NCI-H2081 (cell line): ENCODE measurements at places on chromosomes 6 and 20.

DNA sequence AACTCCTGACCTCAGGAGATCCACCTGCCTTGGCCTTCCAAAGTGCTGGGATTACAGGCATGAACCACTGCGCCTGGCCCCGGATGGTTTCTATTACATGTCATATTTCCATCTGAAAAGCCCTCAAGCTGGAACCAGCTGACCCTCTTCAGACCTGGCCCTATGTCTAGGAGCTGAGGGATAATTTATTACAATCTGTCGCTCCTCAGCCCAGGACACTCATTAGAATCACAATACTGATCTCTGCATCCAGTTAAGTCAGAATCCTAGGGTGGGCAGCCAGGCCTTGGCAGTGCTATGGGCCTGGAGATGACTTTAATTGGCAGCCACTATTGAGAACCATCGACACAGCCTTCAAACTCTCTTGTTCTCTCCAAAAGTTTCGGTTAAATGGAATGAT, 162.6 kb upstream of the SNX9 start:
- DNase-seq = no peak

DNA sequence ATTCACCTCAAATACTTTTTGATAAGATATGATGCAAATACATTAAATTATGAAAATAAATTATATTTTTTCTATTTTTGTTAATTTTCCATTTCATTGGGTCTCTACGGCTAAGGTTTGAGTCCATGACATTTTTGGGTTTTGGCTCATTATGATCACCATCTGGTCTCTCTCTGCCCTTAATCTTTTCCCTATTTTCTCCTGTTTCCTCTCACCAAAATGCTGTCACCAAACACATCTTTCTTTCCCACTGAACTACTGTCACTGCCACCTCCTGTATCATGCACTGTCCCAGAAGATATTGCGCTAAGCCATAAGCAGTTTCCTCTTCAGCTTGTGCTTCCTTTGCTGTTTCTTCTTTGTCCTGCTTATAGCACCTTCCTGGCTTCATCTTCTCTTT, 42.0 kb upstream of the OGFRL1 start:
- no peak for DNase-seq

DNA sequence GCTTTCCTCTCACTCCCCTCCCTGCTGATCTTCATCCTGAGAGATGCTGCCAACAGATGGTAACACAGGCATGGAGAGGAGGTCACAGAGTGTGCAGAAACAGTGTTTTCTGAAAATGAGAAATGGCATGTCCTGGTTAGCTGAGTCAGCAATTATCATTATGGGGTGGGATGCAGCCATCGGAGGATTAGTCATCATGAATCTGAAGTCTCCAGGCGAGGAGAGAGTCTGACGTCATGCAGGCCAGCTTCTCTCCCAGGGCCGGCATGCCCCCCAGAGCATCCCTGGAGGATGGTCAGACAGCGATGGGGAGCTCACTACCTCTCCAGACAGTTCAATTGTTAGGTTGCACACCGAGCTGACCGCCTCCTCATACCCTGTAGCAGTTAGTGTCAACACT, 4.7 kb upstream of the GTSF1L start:
- no peak for DNase-seq

- no peak for DNase-seq
Observed at GRCh38 chr20:17761604-17762003, 61.8 kb downstream of the BANF2 start.

GRCh38 chr6:27838945-27839625, 73.1 kb downstream of the OR2B2 start:
- DNase-seq = peak; percentile 57

- DNase-seq = no peak
Observed at GRCh38 chr6:147738099-147738498, 229.6 kb downstream of the SAMD5 start.

GRCh38 chr20:32995802-32996201, 8.4 kb downstream of the SUN5 start:
- no peak for DNase-seq

- DNase-seq = no peak
Observed at GRCh38 chr6:149544646-149545257, 1.1 kb downstream of the PPIL4 start.

DNA sequence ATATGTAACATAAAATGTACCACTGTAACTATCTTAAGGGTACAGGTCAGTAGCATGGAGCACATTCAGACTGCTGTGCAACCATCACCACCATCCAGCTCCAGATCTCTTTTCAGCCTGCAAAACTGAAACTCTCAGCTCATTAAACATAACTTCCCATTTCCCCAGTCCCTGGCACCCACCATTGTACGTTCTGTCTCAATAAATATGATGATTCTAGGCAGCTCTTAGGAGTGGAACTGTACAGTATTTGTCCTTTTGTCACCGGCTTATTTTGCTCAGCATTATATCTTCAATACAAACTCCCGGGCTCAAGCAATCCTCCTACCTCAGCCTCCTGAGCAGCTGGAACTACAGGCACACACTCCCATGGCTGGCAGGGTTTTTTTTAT, 1.5 kb downstream of the ZC3H12D start:
- no peak for DNase-seq

GRCh38 chr20:51930775-51931174, 128.5 kb upstream of the SALL4 start:
- DNase-seq = no peak

DNA sequence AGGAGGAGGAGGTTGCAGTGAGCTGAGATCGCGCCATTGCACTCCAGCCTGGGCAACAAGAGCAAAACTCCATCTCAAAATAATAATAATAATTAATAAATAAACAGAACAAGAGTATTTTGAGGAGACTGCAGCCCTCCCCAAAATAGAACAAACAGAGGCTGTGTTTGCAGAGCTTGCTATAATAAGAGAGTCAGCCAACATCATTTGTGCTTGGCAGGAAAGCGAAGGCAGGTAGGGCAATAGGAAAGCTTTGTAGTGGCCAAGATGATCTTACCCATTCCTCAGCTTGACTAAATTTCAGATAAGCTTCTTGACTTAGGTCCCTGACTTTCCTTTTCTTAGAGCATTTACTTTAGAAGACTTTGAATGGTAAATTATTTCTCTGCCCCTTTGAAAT, 6.7 kb downstream of the C6orf141 start:
- no peak for DNase-seq

GRCh38 chr6:7825986-7826385, 84.6 kb downstream of the TXNDC5 start:
- DNase-seq = no peak
